Inflammatory macrophage treated with lipopolysaccharide for 1 hour (primary cell): ENCODE measurements at places on chromosomes 11 and 22.

DNA sequence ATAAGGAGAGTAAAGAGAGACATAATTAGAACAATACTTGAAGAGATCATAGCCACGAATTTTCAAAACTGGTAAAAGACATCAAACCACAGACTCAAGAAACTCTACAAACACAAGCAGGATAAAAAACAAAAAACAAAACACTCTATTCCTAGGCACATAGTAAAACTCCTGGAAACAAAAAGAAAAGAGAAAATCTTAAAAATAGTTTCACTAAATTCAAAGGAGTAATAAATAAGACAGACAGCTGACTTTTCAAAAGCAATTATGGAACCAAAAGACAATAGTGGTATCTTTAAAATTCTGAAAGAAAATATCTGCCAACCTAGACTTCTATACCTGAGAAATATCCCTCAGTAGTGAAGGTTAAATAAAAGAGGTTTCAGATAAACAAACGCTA is 9.2 kb upstream of the NARS2 start:
- DNase-seq, result no peak

DNA sequence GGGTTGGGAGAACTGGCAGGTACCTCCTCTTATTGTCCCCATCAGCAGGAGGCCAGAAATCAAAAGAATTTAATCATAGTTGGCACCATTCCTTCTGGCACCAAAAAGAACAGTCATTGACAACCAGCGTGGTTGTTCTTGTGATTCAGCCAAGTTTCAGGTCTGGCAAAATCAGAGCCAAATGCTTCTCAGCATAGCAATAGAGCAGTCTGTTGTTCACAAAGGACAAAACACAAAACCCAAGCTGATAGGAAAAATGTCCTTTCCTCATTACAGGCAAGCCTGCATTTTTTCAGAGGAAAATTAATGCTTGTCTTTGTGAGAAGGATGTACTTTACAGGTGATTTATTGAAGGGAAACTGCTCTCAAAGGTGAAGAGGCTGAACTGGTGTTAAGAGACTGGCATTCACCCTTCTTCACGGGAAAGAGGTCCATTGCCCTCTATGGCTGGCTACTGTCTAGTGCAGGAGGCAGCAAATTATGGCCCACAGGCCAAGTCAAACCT is 241.8 kb upstream of the ARHGAP42 start:
- no peak for DNase-seq

GRCh38 chr11:66467034-66467659 is 442 bp downstream of the PELI3 start:
- DNase-seq, result no peak

DNA sequence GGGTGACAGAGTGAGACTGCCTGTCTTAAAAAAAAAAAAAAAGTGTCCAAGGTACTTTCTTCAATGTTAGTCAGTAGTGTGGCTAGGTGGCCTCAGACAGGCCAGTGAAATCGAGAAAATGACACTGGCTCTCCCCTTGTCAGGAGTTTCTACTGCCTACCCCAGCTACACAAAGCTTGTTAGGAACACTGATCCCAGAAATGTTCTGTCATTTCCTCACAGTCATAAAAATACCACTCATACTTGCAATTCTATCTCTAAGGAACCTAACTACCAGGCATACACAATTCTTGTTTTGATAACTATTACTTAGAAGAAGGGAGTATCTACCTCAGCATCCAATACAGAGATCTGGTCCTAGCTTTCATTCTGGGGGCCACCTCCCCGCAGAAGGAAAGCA is 31.3 kb downstream of the ATP6V1E1 start:
- no peak for DNase-seq

GRCh38 chr11:87451395-87451794 is 413.7 kb downstream of the TMEM135 start:
- DNase-seq, result no peak

- DNase-seq, result no peak
Measured at GRCh38 chr22:42841444-42841843, 15.6 kb downstream of the ARFGAP3 start.

GRCh38 chr11:93541884-93542810 is 1.0 kb downstream of the SMCO4 start:
- DNase-seq, result peak; percentile 98

DNA sequence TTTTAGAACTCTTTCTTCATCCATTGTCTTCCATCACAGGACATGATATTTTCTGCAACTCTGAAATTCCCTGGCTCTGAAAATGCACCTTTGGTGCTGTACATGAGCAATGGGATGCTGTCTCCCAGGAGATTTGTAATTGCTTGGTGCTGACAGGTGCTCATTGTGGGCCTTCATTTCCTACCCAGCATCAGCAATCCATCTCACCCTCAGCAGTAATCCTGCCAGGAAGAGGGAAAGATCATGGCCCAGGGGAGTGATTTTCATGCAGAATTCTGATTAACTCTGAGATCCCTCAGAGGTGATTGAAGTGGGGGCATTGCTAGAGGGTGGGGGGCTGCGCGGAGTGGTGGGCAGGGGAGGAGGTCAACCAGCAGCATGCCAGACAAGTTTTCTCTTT is 651.7 kb downstream of the NELL1 start:
- DNase-seq, result no peak

GRCh38 chr11:46216765-46217089 is 60.7 kb upstream of the CREB3L1 start:
- DNase-seq, result no peak

GRCh38 chr11:61616434-61616833 is 35.6 kb upstream of the SYT7 start:
- DNase-seq, result peak; percentile 73

DNA sequence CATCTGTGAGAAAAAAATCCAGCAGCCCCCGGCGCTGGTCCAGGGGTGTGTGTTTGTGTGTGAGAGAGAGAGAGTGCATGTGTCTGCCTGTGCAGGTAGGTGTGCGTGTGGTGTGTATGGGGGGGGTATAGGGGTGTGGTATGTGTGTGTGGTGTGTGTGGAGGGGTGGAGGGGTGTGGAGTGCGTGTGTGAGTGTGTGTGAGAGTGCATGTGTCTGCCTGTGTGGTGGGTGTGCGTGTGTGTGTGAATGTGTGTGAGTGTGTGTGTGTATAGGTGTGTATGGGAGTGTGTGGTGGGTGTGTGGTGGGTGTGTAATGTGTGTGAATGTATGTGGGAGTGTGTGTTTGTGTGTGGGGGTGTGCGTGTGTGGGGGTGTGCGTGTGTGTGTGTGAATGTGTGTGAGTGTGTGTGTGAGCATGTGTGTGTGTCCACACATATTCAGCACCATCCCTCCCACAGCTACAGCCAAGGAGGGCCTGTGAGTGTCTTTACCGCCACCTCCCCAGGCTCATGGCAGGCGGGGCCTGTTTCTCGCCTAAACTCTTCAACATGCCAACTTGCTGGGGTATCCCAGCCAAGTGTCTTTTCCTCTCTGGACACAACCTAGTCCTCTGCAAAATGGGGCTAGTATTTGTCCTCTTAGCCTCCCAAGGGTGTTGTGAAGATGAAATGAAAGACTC is 11.9 kb downstream of the LMO1 start:
- DNase-seq, result no peak

GRCh38 chr11:15640318-15640717 is 525.6 kb downstream of the INSC start:
- DNase-seq, result no peak

GRCh38 chr11:94028436-94028835 is 7.3 kb downstream of the HEPHL1 start:
- no peak for DNase-seq

GRCh38 chr11:47155879-47156278 is 20.8 kb downstream of the ARFGAP2 start:
- DNase-seq, result no peak

DNA sequence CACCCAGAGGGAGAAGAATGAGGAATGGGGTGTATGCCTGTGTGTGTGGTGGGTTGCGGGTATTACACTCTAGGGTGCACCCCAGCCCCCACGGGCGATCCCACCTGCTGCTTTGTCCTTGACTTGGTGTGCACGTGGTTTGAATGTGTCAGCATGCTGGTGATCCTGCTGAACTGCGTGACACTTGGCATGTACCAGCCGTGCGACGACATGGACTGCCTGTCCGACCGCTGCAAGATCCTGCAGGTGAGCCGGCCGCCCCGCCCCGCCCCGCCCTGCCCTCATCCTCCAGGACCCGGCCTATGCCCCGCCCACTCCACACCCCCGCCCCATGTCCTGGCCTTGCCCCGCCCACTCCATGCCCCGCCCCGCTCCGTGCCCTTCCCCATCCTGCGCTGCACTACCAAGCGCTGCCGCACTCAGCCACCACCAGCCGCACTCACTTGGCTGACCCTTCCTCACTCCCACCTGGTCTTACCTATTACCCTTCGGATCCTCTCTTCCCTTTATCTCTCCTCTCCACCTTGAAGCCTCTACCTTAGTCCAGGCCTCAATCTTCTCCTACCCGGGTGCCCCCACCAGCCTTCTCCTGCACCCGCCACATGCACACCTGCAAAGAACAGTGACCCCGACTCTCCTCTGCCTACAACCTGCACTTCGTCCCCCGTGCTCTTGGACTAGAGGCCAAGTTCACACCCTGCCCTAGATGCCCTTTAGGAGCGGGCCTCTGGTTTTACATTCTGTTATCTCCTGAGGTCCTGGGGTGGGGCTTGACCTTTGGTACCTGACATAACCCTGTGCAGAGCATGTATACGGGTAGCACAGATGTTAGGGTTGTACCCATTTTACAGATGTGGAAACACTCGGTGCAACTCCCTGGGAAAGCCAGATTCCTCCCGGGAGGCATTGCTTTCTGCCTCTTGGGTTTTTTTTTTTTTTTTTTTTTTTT is 27.7 kb downstream of the CACNA1I start:
- DNase-seq, result no peak

DNA sequence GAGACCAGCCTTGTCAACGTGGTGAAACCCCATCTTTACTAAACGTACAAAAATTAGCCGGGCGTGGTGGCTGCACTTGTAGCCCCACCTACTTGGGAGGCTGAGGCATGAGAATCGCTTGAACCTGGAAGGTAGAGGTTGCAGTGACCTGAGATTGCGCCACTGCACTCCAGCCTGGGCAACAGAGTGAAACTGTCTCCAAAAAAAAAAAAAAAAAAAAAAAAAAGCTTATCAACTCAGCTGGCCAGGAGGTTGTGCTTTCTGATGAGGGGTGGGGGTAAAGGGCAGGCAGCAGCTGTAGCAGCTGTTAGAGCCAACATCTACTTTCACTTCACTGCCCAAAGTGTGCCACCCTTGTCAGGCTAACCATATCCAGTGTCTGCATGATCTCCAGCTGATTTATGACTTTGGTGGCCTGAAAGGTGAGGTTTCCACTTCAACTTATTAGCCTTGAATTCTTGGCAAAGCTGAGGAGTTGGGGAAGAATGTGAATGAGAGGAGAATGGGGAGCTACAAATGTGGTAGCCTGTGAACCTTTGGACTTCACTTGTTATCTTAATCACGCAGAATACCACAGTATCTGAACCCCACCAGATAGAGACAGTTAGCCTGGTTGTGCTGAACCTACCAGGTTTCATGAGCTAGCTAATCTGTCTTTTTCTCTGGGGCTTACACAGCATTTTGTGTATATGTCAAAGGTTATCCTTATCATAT is 19.6 kb downstream of the RNF121 start:
- DNase-seq, result no peak

- DNase-seq, result no peak
Measured at GRCh38 chr22:42857845-42858481, 890 bp upstream of the ARFGAP3 start.

DNA sequence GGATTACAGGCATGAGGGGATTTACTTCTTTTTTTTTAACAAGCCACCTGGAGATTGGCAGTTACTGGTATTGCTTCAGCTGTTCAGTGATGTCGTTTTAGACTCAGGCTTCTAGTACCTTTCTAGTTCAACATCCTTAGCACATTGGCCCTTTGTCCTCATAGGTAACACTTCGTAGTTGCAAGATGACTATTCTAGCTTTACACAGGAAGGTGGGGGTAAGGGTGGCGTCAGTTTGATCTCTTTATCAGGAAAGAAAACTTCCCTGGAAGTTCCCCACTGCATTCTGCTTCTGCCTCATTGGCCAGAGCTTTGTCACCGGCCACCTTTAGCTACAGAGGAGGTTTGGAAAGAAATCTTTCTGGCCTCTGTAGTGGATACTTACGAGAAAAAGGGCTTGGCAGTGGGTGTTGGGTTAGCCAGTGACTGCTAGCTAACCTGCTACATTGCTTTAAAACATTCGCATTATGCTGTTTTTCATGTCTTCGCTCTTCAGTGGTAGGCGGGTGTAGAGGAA is 40.7 kb downstream of the SFI1 start:
- DNase-seq, result no peak

DNA sequence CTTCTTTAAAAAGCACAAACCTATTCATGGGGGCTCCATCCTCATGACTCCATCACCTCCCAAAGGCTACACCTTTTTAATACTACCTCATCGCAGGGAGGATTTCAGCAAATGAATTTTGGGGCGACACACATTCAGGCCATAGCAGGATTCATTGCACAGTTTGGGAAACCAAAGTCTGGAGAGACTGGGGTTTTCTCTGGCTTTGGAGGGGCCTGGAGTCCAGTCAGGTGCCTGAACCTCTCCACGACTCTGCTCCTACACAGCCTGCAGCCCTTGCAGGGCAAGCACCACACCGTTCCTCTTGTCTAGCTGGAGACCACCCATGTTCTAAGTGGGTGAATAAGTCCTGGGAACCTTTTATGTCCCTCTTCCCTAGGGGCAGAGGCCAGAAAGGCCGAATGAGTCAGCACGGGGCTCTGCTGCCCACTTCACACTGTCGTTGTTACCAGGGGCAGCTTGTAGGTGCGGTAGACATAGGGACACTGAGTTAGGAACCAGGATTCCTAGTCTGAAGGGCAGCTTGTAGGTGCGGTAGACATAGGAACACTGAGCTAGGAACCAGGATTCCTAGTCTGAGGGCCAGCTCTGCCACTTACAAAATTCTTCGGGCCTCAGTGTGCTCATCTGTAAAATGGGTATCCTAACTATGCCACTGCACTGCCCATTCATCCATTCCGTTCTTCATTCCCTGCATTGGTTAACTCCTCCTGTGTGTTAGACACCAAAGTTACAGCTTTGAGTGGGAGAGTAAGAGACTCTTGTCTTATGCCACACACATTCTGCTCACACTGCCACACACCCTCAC is 251.7 kb upstream of the B3GAT1 start:
- no peak for DNase-seq

- DNase-seq, result peak; percentile 17
Measured at GRCh38 chr11:47400768-47401279, 7.6 kb upstream of the SLC39A13 start.

DNA sequence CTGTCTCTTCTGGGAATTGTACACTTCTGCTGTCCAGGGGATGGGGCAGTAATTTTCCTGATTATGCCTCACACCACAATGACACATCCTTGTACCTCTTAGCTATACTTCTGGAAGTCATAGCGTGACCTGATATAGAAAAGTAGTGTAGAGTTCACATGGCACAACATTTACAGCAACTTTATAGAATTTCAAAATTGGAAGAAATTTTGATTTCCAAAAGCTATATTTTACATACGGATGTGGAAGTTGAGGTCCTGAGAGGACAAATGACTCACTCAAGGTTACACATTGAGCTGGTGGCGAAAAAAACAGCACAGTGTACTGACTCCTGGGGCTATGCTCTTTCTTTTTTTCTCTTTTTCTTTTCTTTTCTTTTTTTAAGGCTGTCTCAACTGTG is 6.3 kb upstream of the CYP2R1 start:
- DNase-seq, result peak; percentile 68

DNA sequence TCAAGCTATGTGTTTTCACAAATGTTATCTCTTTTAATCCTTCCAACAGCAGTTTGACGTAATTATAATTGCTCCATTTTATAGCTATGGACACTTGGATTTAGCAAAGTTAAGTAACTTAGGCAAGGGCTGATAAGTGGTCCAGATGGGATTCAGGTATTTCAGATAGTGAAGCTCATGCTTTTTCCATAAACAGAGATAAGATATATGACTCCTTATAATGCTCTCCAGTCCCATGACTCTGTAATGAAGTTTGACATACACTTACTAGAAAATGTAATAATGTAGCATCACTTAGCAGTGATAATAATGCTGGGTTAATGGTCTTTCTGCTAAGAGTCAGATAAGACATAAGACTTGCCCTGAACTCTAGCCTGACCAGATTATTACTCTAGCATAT is 892.1 kb downstream of the LRRC4C start:
- DNase-seq, result no peak
